ENCODE measurements at places on chromosomes 12 and 14. TPM values are rescaled to one million over a fixed set of nuclear protein-coding genes. Genes with fewer than 3 reads are reported as not detected.

DNA sequence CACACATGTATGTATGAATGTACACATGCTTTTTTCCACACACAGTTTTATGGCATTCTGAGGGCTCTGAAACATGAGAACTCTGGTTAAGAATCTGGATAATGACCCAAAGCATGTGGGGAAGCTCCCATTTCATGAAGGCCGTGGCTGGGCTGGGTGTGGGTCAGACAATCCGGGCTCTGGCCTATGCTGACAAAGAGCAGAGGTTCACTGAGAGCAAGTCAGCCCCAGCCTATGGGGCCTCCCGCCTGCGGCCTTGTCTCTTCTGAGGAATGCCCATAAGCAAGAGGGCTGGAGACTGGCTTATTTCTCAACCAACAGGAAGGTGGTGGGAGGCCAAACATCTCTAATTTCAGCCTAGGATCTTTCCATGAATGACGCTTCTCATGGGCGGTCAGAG is 8.5 kb downstream of the MYH6 start:
- DNase-seq, result no peak

- no peak for DNase-seq
Measured at GRCh38 chr12:82366197-82366596, 7.9 kb downstream of the METTL25 start.

DCD gene
- 2.7 TPM for polyA plus RNA-seq

SPX gene
- 4.1 TPM for polyA plus RNA-seq

DNA sequence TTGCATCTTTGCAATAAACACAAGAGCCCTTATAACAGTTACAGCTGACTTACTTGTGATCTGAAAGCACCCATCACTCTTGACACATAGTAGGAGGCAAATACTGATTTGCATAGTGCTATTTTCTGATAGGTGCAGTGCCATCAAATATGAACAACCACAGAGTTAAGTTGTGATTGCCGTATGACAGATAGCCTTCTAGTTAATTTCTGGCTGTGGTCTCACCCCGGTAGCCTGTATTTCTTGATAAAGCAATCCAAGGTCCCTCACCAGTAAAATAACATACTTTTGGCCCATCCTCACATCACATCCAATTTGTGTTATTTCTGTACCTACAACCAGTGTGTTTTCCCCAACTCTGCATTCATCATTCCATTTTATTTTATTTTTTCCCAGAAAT is 23.3 kb upstream of the STYK1 start:
- DNase-seq, result no peak

GRCh38 chr14:104119119-104119487 is 19.3 kb upstream of the KIF26A start:
- no peak for DNase-seq

- DNase-seq, result no peak
Measured at GRCh38 chr12:90015228-90015627, 306.6 kb upstream of the ATP2B1 start.

CACNB3 gene
- polyA plus RNA-seq, result 10.4 TPM

MAP4K5 gene
- polyA plus RNA-seq, result 22.9 TPM

CLMN gene
- 1.9 TPM for polyA plus RNA-seq

DNA sequence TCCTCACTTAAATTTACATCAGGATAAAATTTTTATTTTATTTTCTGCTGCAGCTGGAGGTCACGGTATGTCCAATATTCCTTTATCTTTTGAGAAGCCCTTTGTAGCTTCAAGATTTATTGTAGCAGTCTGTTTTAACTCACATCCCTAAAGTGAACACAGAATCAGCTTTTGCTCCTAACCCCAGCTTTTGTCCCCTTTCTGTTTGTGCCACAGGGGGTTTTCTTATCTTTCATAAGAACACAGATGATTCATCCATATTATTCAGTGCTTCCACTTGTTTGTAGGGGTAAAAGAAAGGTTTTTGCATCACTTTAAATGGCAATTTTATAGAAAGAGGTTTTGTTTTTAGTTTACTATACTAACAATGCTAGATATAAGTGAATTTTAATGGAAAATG is 21.8 kb upstream of the PIK3C2G start:
- no peak for DNase-seq

DNA sequence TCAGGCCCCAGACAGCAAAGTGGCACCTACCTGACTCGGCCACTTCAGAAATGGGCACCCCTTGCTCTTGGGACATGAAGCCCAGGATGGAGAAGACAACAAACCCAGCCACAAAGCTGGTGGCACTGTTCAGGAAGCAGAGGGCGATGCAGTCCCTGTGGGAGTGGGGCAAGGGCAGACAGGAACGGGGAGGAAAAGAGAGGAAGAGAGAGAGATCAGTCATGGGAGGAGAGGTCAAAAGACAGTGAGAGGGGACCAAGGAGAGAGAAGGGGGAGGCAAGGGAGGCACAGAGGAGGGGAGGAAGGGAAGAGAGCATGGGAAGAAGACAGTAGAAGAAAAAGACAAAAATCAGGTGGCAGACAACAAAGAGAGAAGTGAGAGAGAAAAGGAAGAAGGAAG is 16.6 kb downstream of the SLC6A12 start:
- no peak for DNase-seq

PRIMA1 gene
- polyA plus RNA-seq, result 0.84 TPM

SLC5A8 gene
- 0.55 TPM for polyA plus RNA-seq

GDF3 gene
- polyA plus RNA-seq, result 0.37 TPM

- no peak for DNase-seq
Measured at GRCh38 chr12:442235-442884, 17.4 kb upstream of the B4GALNT3 start.

All from thymus (tissue), 14 donors.